Mesenteric fat pad (tissue), 1 donor: ENCODE measurements at places on chromosomes 7 and 10.

GRCh38 chr7:95059842-95060313, 152.5 kb downstream of the PPP1R9A start:
- DNase-seq: no peak

DNA sequence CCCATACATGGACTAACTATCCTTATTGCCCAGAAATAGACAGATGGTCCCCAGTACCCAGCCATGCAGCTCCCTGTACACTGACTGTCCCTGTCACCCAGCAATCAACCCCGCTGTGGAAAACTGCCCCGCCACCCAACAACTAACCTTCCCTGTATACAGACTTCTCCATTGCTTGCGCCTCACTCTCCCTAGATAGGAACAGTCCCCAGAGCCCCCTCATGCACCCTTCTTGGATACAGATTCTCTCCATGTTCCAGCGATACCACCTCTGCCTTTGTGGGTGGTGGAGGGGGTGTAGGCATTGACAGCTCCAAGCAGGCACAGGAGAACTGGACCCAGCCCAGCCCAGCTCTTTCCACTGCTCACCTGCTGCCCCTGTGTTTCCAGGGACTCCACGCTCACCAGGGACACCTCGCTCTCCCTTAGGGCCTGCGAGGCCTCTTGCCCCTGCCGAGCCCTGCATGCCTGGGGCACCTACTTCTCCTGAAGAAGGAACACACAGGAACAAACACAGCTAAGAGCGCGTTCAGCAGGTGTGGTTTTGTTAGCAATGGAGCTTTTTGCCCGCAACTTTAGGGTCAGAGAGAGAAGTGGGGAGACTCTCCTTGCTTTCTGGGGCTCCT, 7.2 kb downstream of the SFTPD start:
- DNase-seq: no peak

GRCh38 chr7:111873963-111874690, 311.8 kb upstream of the IMMP2L start:
- DNase-seq: no peak

DNA sequence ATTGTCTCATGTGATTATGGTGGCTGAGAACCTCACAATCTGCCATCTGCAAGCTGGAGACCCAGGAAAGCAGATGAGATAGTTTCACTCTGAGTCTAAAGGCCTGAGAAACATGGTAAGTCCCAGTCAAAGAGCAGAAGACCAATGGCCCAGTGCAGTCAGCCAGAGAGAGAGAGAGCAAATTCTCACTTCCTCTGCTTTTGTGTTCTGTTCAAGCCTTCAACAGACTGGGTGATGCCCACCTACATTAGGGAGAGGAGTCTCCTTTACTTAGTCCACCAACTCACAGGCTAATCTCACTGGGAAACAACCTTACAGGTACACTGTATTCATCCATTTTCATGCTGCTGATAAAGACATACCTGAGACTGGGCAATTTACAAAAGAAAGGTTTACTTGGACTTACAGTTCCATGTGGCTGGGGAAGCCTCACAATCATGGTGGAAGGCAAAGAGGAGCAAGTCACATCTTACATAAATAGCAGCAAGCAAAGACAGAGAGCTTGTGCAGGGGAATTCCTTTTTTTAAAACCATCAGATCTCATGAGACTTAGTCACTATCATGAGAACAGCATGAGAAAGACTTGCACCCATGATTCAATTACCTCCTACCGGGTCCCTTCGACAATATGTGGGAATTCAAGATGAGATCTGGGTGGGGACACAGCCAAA, 4.7 kb upstream of the FRMPD2 start:
- no peak for DNase-seq

DNA sequence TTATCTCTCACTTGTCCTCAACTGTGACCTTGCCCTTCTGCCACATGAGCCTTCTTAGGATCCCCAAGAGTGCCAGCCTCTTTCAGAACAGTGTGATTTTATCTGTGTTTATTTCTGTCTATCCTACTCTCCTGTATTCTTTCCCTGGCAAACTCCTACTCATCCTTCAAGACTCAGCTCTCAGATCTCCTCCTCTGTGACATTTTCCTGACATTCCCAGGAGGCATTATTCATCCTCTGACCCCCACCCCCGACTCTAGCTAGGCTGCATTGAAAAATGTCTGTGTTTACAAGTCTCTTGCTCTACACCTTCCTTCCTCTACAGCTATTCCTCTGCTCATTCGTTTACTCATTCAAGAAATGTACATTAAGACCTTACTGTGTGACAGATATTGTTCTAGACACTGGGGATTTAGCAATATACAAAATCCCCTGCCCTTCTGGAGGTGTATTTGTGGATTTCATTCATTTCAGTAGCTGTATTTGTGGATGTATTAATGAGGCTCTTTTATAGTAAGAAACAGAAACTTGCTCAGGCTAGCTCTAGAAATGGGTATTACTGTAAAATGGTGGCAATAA, 61.4 kb upstream of the COMTD1 start:
- DNase-seq: no peak

DNA sequence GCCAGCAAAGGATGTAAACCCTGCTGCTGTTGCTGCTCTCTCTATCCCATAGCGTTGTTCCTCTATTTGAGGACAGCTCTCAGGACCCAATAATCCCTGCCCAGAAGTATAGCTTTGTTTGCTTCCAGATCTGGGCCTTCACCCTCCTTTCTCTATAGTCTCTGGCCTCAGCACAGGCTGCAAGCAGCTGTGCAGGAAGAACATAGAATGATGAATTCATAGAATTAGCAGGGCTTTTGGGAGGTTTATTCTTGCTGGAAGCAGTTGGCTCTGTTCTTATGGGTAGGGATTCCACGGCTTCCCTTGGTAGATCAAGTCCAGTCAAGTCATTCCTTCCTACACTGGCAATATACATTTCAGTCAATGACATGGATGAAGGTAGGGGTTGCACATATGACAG, 354.7 kb downstream of the HPSE2 start:
- no peak for DNase-seq

- DNase-seq: no peak
Measured at GRCh38 chr10:125209591-125210355, 49.4 kb upstream of the CTBP2 start.

GRCh38 chr7:106026101-106026500, 63.0 kb downstream of the CDHR3 start:
- peak; percentile 20 for DNase-seq

DNA sequence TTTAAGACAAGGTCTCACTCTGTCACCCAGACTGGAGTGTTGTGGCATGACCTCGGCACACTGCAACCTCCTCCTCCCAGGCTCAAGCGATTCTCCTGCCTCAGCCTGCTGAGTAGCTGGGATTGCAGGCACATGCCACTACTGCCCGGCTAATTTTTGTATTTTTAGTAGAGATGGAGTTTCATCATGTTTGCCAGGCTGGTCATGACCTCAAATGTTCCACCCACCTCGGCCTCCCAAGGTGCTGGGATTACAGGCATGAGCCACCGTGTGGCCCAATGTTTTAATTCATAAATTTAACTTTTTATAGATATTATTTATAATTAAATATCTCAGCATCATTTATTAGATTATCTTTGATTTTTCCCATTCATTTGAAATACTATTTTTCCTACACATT, 658.0 kb upstream of the NRG3 start:
- no peak for DNase-seq

DNA sequence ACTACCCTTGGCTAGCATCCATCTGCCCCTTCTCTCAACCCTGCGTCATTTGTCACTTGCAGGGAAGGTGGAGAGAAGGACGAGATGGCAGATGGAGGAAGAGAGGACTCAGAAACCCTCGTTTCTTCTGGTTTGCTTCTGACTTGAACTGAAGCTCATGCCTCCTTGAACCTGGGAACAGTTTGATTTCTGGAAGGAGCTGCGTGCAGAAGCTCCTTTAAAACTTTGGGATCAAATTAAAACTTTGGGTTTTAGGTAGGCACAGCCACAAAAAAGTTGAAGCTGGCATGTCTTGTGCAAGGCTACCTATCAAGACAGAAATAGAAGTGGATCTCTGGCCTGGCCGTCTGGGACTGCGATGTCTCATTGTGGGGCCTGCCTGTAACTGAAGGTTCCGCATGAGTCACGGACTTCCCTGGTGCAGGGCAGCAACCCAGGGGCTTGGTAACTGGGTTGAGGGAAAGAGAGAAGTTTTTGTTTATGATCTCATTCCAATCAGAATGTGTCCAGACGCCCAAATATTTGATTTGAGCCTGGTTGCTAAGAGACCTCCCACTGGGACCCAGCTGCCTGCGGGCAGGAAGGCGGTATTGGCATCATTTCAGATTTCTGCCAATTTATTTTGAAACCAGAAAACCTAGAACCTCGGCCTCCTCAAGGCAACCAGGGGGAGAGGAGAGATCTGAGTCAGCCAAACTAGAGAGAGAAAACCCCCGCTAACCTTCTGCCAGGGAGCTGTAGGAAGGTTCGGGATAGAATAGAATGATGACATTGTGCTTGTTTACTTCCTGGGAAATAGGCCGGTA, 15.8 kb upstream of the CAMK1D start:
- DNase-seq: no peak

DNA sequence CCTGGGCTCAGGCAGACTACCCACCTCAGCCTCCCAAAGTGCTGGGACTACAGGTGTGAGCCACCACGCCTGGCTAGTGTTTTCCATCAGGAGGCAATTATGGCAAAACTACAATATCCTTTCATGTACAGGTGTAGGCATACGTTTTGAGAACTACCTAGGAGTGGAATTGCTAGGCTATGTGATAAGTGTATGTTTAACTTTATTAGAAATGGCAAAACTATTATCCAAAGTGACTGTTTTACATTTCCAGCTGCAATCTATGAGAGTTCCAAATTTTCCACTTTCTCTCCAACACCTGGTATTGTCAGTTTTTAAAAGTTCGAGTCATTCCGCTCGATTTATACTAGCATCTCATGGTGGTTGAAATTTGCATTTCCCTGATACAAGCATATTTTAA, 59.0 kb downstream of the ZMYND11 start:
- DNase-seq: no peak

DNA sequence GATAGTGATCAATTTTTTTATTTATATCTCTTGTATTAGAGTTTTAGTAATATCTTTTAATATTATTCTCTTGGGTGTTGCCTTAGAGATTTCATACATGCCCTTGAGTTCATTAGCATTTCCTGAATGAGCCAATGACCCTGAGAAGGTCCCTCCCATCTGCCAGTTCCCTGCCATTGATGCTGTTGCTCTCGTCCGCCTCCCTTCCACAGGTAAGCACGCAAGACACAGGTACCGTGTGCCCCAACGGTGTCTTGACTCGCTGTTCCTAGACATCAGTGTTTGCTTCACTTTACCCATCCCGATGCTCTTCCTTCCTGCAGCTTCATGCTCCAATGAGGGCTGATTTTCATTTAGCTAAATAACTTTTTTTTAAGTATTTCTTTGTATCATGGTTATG, 19.7 kb upstream of the PWWP2B start:
- DNase-seq: no peak
